ENCODE measurements at places on chromosomes 4 and X. TPM values are rescaled to one million over a fixed set of nuclear protein-coding genes. Genes with fewer than 3 reads are reported as not detected.
A peak's percentile ranks its signal among the peaks of the same experiment; 100 is the strongest.

The LRP2BP gene
- total RNA-seq, result 2.1 TPM

The UGT2B11 gene
- total RNA-seq, result not detected

The CENPVL3 gene
- not detected for total RNA-seq

The NEUROG2 gene
- total RNA-seq, result not detected

The KCND1 gene
- total RNA-seq, result 0.97 TPM

DNA sequence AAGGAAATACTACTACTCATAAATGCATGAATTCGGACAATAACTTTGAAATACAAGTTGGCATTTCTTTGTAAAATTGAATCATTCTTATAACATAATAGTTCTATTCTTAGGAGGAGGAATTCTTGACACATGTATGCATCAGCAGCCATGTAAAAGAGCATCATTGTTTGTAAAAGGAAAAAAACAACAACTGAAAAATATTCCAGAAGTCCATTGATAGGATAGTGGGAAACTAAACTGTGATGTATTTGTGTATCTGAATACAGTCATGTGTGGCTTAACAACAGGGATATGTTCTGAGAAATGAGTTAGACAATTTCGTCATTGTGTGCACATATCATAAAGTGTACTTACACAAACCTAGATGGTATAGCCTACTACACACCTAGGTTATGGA, 102.0 kb upstream of the SH3RF1 start:
- DNase-seq, result no peak

- DNase-seq, result no peak
Measured at GRCh38 chr4:183920512-183920911, 15.4 kb downstream of the STOX2 start.

- no peak for DNase-seq
Measured at GRCh38 chr4:168685136-168685809, 188.4 kb downstream of the PALLD start.

DNA sequence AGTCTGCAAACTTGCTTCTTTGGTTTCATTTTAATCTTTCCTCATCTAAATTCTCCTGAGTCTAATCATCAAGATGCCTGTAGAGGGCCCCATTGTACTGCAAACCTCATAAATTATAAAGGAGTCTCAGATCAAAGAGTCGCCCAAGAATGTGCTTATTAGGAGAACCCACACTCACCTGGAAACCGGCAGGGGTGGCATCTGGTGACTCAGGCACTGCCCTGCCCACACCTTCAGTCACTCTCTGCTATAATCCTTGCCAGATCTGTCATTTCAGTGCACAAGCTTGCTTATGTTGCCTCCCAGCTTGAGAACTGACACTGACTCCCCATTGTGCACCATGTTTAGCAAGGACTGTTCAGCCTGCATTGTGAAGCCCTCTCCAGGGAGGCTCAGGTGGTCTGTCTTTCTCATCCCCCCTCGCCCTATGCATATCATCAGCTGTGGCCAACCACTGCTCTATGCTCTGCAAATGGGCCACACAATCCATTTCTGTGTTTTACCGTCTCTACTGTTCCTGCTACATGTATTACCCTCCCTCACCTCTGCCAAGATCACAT, 12.4 kb downstream of the EPGN start:
- no peak for DNase-seq

DNA sequence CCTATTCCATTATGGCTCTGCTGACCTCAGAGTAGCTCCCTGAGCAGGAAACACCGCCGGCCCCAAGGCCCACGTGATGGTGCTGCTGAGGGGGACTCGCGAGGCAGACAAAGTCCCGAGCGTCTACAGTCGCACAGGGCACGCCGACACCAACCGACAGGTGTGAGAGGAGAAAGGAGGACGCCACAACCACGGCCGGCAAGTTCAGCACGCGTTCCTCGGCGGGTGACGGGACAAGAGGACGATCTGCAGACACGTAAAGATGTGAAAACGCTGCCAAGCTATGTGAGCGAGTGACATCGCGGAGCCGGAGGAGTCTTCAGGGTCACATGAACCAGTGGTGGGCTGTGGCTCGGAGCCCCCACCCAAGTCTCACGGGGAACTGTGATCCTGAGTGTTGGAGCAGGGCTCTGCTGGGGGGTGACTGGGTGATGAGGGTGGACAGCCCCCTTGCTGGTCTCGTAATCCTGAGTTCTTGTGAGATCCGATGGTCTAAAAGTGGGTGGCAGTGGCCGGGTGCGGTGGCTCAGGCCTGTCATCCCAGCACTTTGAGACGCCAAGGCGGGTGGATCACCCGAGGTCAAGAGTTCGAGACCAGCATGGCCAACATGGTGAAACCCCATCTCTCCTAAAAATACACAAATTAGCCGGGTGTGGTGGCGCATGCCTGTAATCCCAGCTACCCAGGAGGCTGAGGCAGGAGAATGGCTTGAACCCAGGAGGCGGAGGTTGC, 34.0 kb downstream of the PPP2R3B start:
- DNase-seq, result peak; percentile 72

GRCh38 chr4:105755375-105755774, 46.8 kb downstream of the GSTCD start:
- no peak for DNase-seq

Measured in upper lobe of left lung (tissue), 6 donors.